ENCODE measurements at places on chromosomes 5 and 9.

DNA sequence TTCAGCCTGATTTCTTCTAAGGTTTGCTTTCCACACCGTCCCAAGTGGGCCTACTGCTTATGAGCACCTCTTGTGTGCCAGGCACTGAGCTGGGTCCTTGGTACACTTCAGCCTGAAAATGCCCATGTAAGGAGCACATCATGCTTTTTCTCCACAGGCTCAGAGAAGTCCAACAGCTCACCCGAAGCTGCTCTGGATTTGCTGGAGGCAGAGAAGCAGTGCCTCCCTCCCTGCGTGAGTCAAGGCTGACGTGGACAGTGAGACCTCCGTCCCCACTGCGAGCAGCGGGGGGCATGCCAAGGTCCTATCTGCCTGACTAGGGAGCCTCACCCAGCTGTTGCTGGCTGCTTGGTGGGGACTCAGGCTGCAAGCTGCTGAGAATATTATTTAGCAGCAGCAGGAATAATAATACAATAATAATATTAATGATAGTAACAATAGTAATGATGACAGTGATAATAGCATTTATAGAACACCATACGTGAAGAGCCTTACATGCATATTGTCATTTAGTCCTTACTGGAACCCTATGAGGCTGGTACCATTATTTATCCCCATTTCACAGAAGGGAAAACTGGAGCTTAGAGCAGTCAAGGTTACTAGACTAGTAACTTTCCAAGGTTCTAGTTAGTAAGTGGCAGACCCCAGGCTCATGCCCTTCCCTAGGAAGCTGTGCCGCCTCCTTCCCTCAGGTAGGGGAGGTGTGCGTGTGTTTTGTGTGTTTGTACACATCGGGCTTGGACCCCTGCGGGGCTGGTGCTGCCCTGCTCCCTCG is 194.8 kb downstream of the HSPA4 start:
- no peak overlapping the region for H3K4me3 ChIP-seq
- peaks cover 8% of the 10 kb centered on the region for H3K27me3 ChIP-seq
- H3K36me3 ChIP-seq, result no peaks in the 10 kb centered on the region

DNA sequence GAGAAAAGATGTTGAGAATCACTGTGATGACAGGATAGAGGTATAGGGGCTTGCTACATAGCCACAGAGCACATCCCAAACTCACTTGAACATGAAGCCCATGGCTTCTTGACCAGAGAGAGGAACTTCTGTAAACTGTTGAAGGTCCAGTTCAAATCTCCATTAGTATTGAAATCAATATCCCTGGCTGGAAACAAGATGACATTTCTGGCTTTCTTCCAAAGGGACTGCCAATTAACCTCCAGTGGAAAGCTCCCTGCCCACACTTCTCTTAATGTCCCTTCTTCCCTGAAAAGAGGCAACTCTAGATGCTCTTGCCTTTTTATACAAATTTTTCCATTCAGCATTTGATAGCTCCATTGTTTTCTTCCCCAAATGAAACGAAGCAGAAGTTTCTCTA is 612.1 kb downstream of the EBF1 start:
- H3K27me3 ChIP-seq, result peaks cover 10% of the 10 kb centered on the region
- H3K4me3 ChIP-seq, result no peak overlapping the region
- peaks cover 8% of the 10 kb centered on the region for H3K36me3 ChIP-seq
- no peak overlapping the region for H3K27ac ChIP-seq
- DNase-seq, result no peak
- H3K4me1 ChIP-seq, result peaks cover 37% of the 10 kb centered on the region

GRCh38 chr5:132746954-132747615 is at the start of gene CCNI2:
CCNI2 (plus strand) TSS chr5:132747426; CDS start chr5:132747496, 70 bp downstream.
- H3K27ac ChIP-seq, result no peak within 1 kb of the TSS
- H3K4me1 ChIP-seq, result no peaks in the 10 kb centered on the region
- DNase-seq, result no peak
- H3K4me3 ChIP-seq, result peak within 1 kb of the TSS; percentile 75
- H3K36me3 ChIP-seq, result no peaks in the 10 kb centered on the region

DNA sequence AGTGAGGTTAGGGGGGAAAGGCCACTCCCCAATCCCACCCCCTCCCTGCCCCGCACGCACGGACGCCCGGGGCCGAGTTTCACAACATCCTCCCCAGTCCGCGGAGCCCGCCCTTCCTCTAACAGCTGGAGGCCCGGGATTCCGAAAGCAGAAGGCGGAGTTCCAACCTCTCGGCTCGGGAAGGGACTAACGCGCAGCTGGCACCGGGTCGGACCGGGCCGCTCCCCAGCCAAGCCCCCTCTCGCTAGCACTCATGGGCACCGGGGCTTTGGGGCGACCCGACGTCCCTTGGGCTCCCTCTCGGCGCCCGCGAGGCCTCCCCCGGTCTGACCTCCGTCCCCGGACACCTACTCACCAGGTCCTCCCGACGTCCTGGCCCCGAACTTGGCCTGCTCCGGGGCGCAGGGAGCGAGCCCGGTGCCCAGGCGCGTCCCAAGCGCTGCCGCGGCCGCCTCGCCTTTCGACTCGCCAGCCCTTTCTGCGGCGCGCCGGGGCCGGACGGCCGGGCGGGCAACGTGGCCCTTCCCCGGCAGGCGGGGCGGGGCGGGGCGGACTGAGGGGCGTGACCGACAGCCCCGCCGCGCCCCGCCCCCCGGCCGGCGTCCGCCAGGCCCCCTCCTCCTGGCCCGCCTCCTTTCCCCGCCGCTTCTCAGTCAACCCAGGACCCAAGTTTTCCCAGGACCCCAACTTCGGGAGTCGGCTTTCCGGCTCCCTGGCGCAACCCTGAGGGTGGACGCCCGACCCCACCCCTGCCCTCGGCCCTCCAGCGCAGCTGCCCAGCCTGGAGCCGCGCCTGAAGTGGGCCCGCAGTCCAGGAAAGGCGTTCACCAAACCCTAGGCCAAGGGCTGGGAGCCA is at the start of gene MGAT1:
Gene MGAT1, minus strand, starts transcription at position 482 of the 856 bp plus-strand sequence. CDS start 9,835 bp downstream, outside the sequence.
- peaks cover 2% of the 10 kb centered on the region for H3K27me3 ChIP-seq
- peaks cover 82% of the 10 kb centered on the region for H3K4me1 ChIP-seq
- peaks cover 21% of the 10 kb centered on the region for H3K36me3 ChIP-seq
- H3K27ac ChIP-seq, result peak within 1 kb of the TSS; percentile 59
- peak; percentile 91 for DNase-seq
- H3K4me3 ChIP-seq, result peak within 1 kb of the TSS; percentile 84

DNA sequence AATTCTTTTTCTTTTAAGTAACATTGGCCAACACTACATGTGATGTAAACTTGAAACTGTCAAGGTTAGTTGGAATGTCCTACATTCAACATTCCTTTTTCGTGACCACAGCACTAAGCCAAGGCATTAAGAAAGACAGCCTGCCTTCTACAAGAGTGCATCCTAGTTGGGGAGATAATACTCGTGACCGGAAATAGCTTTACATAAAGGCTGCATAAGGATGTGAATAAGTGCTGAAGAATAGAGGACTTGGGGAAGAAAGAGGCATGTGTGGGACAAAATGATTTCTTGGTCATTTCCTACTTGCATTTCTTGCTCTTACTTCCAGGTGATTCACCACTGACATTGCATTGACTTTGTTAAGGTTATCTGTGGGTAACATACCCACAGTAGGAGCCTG is 282.0 kb downstream of the DMRT2 start:
- no peak overlapping the region for H3K27ac ChIP-seq
- H3K4me3 ChIP-seq, result no peak overlapping the region
- no peaks in the 10 kb centered on the region for H3K27me3 ChIP-seq
- DNase-seq, result no peak
- H3K36me3 ChIP-seq, result no peaks in the 10 kb centered on the region
- H3K4me1 ChIP-seq, result no peaks in the 10 kb centered on the region

- peaks cover 15% of the 10 kb centered on the region for H3K27me3 ChIP-seq
- DNase-seq, result no peak
- no peak overlapping the region for H3K27ac ChIP-seq
- H3K4me3 ChIP-seq, result no peak overlapping the region
Measured at GRCh38 chr9:135526089-135526729, 5.0 kb downstream of the LCN1 start.

GRCh38 chr9:79604921-79605562 is 33.3 kb downstream of the TLE4 start:
- DNase-seq, result no peak
- peaks cover 21% of the 10 kb centered on the region for H3K36me3 ChIP-seq
- no peaks in the 10 kb centered on the region for H3K27me3 ChIP-seq
- no peak overlapping the region for H3K4me3 ChIP-seq
- H3K4me1 ChIP-seq, result peaks cover 12% of the 10 kb centered on the region

DNA sequence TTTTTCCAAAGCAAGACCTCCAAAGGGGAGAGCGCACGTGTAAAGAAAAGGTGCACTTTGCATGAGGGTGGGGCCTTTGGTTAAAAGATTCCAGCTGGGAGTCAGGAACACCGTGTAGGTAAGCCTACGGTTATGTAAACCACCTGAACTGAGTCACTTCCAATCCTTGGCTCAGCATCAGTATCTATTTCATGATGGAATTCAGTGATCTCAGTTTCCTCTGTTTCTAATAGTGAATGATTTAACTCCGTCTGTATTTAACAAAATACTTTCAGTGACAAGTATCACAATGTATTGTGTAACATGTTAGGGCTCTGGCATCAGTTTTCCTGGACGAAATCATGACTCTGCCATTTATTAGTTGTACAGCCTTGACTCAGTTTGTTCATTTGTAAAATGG is 1.3 kb upstream of the SVEP1 start:
- peak overlapping the region; percentile 48 for H3K4me3 ChIP-seq
- H3K36me3 ChIP-seq, result peaks cover 6% of the 10 kb centered on the region
- no peak for DNase-seq
- H3K27ac ChIP-seq, result no peak overlapping the region

- no peaks in the 10 kb centered on the region for H3K36me3 ChIP-seq
- DNase-seq, result no peak
- H3K27me3 ChIP-seq, result peaks cover 5% of the 10 kb centered on the region
- no peak overlapping the region for H3K4me3 ChIP-seq
Measured at GRCh38 chr5:116719106-116719505, 144.5 kb upstream of the SEMA6A start.

DNA sequence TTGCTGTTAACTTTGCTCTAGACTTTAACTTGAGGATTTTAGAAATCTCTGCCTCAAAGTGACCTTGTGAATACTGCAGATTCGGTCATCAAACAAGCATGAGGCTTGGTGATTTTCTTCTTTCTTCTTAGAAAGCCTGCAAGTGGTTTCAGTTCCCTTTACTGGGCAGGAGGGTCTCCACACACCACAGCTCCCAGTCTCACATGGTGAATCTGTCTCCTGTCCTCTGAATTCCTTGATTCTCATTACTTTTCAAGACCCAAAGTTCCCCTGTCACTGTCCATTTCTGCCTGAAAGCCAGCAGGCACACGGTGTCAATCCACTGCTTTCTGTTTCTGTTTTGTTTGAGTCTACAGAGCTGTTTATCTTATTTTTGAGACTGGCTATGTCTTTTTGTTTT is 14.1 kb downstream of the HSPB3 start:
- peaks cover 5% of the 10 kb centered on the region for H3K36me3 ChIP-seq
- no peak for DNase-seq
- H3K4me3 ChIP-seq, result no peak overlapping the region
- no peak overlapping the region for H3K27ac ChIP-seq

DNA sequence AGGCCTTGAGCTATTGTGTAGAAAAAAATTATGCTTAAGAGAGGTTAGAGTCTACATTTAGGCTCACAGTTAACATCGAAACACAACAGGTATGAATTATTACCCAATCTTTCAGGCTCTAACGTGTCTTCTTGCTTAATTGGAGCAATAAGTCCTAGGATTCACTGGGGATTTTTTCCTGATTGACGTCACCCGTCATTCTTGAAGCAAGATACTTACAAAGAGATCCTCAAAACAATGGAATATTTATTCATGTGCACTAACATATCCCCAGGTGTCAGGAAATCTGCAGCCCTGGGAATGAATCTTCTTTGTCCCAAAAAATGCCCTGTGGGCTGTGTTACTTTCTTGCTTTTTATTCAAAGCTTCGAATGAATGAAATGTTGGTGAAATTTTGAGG is 413.5 kb downstream of the NFIB start:
- H3K27me3 ChIP-seq, result peaks cover 4% of the 10 kb centered on the region
- no peaks in the 10 kb centered on the region for H3K36me3 ChIP-seq
- H3K4me1 ChIP-seq, result peaks cover 26% of the 10 kb centered on the region
- DNase-seq, result no peak
- no peak overlapping the region for H3K4me3 ChIP-seq
- H3K27ac ChIP-seq, result no peak overlapping the region

DNA sequence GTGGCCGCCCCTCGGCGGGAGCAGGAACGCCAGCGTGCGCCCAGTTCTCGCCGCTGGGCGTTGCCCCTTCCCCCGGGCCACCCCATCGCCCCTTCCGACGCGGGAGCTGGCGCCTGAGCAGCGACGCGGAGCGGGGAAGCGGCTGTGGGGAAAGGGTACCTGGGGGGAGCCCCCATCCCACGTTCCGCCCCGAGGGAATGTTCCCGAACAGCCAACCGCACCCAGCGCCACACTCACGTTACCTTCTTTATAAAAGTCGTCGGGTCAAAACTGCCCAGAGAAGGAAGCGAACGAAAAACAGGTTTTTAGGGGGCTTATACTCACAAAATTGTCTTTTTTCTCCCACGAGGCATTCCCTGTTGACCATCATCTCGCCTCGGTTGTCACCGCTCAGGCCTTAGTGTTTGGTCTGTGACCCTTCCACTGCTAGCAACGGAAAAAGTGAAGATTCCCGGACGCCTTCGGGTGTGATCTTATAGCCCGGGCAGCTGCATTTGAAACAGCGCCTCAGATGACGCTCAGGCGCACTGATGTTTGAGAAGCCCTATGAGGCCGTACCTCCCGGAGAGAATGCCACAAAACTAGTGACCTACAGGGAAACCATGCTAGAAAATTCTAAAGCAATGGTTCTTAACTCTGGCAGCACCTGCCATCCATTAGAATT is 475 bp upstream of the GOLM1 start:
- H3K36me3 ChIP-seq, result peaks cover 13% of the 10 kb centered on the region
- H3K4me1 ChIP-seq, result peaks cover 40% of the 10 kb centered on the region
- peak overlapping the region; percentile 91 for H3K4me3 ChIP-seq
- H3K27ac ChIP-seq, result peak overlapping the region; percentile 94
- H3K27me3 ChIP-seq, result peaks cover 23% of the 10 kb centered on the region

DNA sequence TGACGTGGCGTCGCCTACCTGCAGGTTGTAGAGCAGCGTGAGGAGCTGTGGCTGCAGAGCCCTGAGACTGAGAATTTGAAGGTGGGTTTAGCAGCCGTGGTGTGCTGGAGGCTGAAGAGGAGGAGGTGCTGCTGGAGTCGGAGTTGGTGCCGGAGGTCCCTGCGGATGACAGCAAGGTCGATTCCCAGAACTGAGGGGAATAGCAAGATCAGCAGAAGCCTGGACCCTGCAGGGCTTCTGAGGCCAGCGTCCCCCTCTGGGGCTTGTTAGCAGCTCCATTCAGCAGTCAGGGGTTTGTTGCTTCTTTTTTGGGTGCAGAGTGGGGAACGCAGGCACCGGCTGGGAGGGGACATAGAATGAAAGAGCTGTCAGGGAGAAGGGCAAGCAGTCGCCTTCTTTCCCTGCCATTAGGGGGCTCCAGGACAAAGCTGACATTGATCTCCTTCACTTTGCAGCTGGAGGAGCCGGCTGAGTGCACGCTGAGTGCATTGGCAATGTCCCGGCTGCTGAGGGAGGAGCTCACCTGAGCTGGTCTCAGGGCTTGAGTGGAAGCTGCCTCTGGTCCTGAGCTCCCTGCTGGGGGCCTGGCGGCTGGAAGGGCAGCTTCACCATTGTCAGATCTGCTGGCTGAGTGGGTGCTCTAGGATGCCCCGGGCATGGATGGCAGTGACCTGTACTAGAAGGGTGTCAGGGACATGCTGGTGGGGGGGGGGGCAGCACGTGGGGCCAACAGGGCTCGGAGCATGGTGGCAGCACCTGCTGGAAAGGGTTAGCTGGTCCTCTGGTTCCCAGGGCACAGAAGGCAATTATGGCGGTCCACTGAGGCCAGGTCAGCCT is 20.8 kb downstream of the OBP2B start:
- H3K4me1 ChIP-seq, result peaks cover 10% of the 10 kb centered on the region
- no peak overlapping the region for H3K27ac ChIP-seq
- H3K4me3 ChIP-seq, result no peak overlapping the region

- H3K27me3 ChIP-seq, result no peaks in the 10 kb centered on the region
- H3K36me3 ChIP-seq, result no peaks in the 10 kb centered on the region
- no peak overlapping the region for H3K27ac ChIP-seq
- H3K4me1 ChIP-seq, result no peaks in the 10 kb centered on the region
- no peak overlapping the region for H3K4me3 ChIP-seq
Measured at GRCh38 chr5:68033961-68034571, 181.5 kb upstream of the PIK3R1 start.
